ENCODE measurements at places on chromosomes 2 and 18.

DNA sequence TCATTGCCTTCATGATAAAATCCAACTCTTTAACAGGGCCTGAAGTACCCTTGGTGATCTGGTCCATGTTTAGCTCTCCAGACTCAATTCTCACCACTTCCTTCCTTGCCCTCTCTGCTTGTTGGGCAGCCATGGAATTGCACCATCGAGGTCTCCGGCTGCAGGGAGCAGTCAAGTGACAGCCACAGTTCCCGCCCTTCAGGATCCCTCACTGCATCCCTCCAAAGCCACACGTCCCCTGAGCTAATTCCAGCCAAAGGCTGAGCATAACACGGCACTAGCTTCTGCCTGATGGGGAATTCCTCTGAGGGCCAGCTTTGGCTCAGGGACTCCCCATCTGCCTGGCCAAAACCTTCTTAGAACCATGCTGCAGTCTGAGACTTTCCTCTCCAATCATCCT, 47.4 kb upstream of the SLC1A4 start:
- no peak for DNase-seq

- DNase-seq = no peak
Observed at GRCh38 chr2:159872353-159872752, 74.3 kb upstream of the CD302 start.

- no peak for DNase-seq
Observed at GRCh38 chr2:120758181-120759144, 22.8 kb downstream of the GLI2 start.

- DNase-seq = no peak
Observed at GRCh38 chr2:42854207-42854818, 61.9 kb upstream of the HAAO start.

DNA sequence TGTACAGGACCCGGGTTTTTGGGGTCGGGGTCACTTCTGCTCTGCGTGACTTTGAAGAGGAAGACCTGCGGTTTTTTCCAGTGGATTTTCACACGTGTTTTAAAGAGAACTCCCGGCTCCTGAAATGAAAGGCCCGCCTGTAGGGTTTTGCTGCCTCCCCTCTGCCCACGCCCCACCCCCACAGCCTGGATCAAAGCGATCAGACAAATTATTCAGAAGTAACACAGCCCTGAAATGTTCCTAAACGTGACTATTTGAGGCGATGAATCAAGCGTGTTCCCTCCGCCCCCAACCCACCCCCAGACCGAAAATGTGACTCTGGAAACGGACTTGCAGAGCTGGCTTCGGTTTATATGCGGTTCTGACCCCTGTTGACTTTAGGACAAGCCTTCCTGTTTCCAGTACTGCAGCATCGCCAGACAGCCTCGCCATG, 28.7 kb upstream of the SMIM21 start:
- DNase-seq = no peak

DNA sequence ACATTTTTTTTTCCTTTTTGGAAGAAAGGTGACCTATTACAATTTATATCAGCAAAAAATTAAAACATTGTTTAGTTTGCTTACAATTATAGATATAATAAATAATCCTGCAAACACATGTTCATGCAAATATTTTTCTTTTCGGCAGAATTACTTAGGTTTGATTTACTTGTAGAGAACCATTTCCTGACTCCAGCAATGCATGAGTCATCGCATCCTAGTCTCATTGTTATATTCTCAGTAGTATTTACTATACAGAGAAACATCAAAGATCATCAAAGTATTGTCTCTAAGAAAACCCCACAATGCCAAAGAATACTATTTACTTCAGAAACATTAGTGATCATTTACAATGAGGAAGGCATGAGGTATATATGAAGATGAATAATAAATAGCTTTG, 40.4 kb upstream of the MTIF2 start:
- DNase-seq = no peak

GRCh38 chr2:210288408-210288807, 26.6 kb downstream of the MYL1 start:
- no peak for DNase-seq

GRCh38 chr2:191645434-191646162, 32.3 kb upstream of the NABP1 start:
- DNase-seq = no peak

GRCh38 chr2:238906936-238907716, 59.2 kb downstream of the TWIST2 start:
- DNase-seq = no peak

DNA sequence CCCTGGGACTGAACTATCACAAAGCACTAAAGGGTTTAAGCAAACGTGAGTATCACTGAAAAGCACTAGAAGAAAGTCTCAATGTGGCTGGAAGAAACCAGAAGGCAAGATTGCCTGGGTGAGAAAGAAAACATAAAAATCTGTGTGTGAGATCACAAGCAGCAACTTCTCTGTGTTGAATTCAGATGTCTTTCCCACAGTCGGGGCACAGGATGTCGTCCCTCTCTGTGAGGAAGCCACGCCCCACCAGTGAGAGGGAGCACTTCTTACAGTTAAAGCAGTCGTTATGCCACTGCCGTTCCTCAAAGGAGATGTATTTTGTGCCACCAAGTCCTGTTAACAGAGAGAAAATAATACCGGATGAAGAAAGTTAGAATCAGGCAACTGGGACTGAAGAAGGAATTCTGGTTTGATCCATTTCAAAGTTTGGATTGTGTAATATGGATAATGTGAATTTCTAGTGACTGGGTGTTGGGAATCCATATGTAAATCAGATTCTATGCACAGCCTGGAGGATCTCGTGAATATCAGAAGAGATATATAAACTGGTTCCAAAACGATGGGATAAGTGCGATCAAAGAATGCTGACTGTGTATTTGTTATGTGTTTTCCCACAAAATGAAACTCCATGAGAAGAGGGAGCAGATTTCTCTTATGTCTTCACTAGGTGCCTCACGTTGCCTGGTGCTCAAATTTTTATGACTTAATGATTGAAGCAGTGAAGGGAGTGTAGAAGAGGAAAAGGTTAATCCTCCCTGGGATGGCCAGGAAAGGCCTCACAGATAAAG, 24.0 kb downstream of the C2orf49 start:
- DNase-seq = no peak

DNA sequence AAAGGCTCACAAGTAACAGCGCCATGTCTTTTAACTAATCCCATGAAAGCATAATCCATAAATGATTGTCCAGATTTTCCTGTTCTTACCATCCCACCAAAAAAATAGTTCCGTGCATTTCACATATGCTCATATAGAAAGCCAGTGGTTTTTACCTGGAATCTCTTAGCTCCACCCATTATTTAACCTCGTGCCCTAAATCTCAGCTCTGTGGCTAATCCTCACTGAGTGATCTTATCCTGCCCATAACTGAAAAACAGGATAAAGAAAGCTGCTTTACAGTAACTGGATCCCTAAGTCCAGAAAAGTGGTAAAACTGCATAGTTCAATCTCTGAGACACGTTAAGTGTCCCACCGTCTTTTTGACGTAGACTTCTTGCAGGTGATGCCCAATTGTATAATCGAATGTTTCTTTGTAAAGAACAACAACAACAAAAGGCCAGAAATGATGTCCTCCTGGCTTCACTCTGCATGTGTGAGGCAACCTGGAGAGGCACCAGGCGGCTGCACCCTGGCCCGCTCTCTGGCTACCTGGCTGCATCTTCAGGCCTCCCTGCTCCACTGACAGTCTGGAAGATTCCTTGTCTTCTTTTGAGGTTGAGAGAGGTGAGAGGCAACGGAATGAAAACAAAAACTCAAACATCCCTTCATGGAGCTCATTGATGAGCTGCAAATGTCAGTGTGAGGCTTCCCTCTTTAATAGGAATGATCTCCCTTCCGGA, 38.6 kb downstream of the FEZ2 start:
- no peak for DNase-seq

- DNase-seq = no peak
Observed at GRCh38 chr18:5158172-5158571, 38.9 kb downstream of the AKAIN1 start.

GRCh38 chr18:36153203-36153602, 23.5 kb downstream of the ELP2 start:
- no peak for DNase-seq
